ENCODE measurements at places on chromosomes 7 and 10. TPM values are rescaled to one million over a fixed set of nuclear protein-coding genes. Genes with fewer than 3 reads are reported as not detected.

The CRPPA gene
- 1.6 TPM for total RNA-seq

The PMPCB gene
- total RNA-seq: 73.9 TPM

The CCL24 gene
- total RNA-seq: not detected

The SPOCK2 gene
- 1.1 TPM for total RNA-seq

DNA sequence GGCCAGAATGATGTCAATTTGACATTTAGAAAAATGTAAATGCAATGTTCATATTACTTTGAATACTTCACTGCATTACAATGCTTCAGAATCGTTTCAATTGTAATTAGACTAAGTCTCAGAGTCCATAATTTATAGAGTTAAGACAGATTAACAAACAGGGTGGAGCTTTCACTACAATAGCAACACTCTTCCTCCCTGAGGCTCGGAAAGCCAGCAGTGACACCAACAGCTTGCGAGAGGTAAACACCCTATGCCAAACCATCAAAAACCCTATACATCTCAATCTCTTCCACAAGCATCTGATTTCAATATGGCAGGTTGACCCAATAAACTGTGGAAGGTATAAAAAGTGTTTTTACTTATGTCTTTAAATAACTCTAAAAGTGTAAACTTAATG, 72.2 kb downstream of the DOCK4 start:
- H3K4me3 ChIP-seq: no peak overlapping the region
- H3K4me1 ChIP-seq: no peaks in the 10 kb centered on the region
- no peaks in the 10 kb centered on the region for H3K36me3 ChIP-seq
- no peaks in the 10 kb centered on the region for H3K27me3 ChIP-seq
- H3K27ac ChIP-seq: no peak overlapping the region

GRCh38 chr7:82722946-82723345, 279.4 kb upstream of the CACNA2D1 start:
- no peaks in the 10 kb centered on the region for H3K36me3 ChIP-seq
- H3K27me3 ChIP-seq: no peaks in the 10 kb centered on the region
- H3K27ac ChIP-seq: no peak overlapping the region
- DNase-seq: no peak

DNA sequence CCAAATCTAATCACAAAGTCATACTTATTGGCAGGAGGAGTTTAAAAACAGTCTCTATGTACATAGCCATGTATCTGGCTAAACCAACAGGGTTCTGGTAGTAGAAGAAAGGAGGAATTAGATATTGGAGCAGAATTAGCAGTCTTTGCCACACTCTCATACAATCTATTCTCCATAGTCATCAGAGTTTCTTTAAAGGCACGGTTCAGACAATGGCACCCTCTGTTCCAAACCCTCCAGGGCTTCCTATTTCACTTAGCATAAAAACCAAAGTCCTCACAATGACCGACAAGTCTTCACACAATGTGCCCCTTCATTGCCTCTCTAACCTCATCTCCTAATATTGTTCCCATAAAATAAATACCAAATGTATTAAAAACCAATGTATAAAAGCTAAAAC, 12.7 kb downstream of the ZNF438 start:
- H3K4me1 ChIP-seq: no peaks in the 10 kb centered on the region
- no peaks in the 10 kb centered on the region for H3K36me3 ChIP-seq
- no peak overlapping the region for H3K4me3 ChIP-seq
- no peaks in the 10 kb centered on the region for H3K27me3 ChIP-seq

GRCh38 chr10:77165445-77166208, 472.0 kb downstream of the KCNMA1 start:
- H3K4me1 ChIP-seq: peaks cover 31% of the 10 kb centered on the region
- no peak overlapping the region for H3K4me3 ChIP-seq
- no peak overlapping the region for H3K27ac ChIP-seq
- no peaks in the 10 kb centered on the region for H3K36me3 ChIP-seq
- peaks cover 34% of the 10 kb centered on the region for H3K27me3 ChIP-seq

DNA sequence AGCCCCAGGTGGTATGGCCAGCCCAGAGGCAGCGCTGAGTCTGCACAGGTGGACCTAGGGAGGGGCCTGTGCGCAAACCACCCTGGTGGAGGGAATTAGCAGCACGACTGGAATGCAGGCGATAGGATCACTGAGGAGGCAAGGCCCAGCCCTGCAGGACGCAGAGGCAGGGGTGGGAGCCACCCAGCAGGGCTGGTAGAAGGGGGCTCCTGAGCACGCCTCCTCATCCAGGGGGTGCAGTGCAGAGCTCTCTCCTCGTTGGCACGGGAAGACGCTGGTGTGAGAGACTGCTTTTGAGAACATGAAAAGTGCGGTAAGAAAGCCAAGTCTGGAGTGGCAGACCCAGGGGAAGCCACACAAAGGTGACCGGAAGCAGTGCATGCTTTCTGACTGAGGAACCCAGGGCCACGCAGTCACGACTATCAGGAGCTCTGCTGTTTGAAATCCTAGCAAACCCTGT, 6.0 kb downstream of the FXYD4 start:
- H3K27me3 ChIP-seq: no peaks in the 10 kb centered on the region
- no peaks in the 10 kb centered on the region for H3K36me3 ChIP-seq
- peak; percentile 55 for DNase-seq
- H3K4me3 ChIP-seq: no peak overlapping the region
- H3K27ac ChIP-seq: no peak overlapping the region

DNA sequence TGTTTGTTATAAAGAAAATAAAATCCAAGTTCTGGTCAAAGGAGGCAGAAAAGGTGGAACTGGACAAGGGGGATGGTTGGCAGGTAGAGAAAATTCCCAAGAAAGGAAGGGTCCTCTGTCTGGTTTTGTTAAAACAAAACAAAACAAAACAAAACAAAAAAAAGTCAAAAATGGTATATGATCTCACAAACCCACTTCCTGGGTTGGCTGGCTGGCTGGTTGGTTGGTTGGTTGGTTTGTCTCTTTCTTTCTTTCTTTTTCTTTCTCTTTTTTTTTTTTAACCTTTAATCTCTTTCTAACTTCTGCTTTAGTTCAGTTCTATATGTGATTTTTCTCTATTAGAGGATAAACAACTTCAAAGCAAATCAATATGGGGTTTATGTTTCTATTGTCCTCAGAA, 41.1 kb upstream of the CPN1 start:
- H3K4me3 ChIP-seq: no peak overlapping the region
- no peaks in the 10 kb centered on the region for H3K36me3 ChIP-seq
- H3K27ac ChIP-seq: no peak overlapping the region
- no peaks in the 10 kb centered on the region for H3K27me3 ChIP-seq
- DNase-seq: no peak

- peak overlapping the region; percentile 29 for H3K4me3 ChIP-seq
- H3K27ac ChIP-seq: peak overlapping the region; percentile 81
- peaks cover 94% of the 10 kb centered on the region for H3K4me1 ChIP-seq
Measured at GRCh38 chr10:100364735-100365391, 17.8 kb downstream of the SCD start.

- H3K27me3 ChIP-seq: peaks cover 11% of the 10 kb centered on the region
- no peaks in the 10 kb centered on the region for H3K36me3 ChIP-seq
- DNase-seq: no peak
- peak overlapping the region; percentile 97 for H3K27ac ChIP-seq
- peak overlapping the region; percentile 59 for H3K4me3 ChIP-seq
Measured at GRCh38 chr10:28302012-28302637, 739 bp downstream of the MPP7 start.

- DNase-seq: no peak
- H3K4me1 ChIP-seq: no peaks in the 10 kb centered on the region
- H3K27ac ChIP-seq: no peak overlapping the region
- H3K36me3 ChIP-seq: no peaks in the 10 kb centered on the region
- no peaks in the 10 kb centered on the region for H3K27me3 ChIP-seq
Measured at GRCh38 chr10:5142199-5142598, 42.8 kb downstream of the AKR1C8 start.

All from HCT116 (cell line).